Stomach (tissue), 19 donors: ENCODE measurements at places on chromosomes 3 and 15.

DNA sequence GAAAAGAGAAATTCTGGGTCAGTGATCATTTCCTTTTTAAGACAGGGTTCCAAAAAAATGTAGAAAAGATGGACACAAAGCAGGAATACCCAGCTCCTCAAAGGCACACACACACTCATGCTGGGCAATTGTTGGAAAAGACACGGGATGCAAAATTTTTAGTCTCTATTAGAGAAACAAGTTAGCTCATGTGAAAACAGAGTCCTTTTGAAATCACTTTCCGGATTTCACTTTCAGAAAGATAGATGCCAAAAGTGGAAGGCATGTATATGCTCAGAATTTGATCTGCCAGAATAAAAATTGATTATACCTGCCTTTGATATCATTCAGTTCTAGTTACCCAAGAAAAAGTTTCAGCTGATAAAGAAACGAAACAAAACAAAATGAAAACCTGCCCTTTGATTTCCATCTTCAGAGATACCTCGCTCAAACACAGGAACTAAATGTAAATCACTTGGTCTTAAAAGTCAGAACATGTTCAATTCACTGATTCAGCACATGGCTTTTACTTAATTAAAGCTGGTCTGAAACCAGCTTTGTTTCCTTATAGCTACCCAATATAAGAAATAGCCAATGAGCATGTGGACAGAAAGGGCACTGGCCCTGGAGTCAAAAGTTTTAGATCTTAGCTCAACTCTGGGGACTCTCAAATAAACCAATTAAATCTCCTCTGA lies 52.8 kb downstream of the PLD1 start:
- DNase-seq: no peak

GRCh38 chr3:64257100-64257755 lies 32.0 kb upstream of the PRICKLE2 start:
- no peak for DNase-seq

GRCh38 chr15:46365572-46365971 lies 730.7 kb downstream of the SQOR start:
- peak; percentile 34 for DNase-seq

- DNase-seq: no peak
These were observed 35.8 kb upstream of the FBN1 start for GRCh38 chr15:48681353-48681752.

- peak; percentile 20 for DNase-seq
These were observed 64.0 kb upstream of the DGKG start for GRCh38 chr3:186425788-186426730.

- no peak for DNase-seq
These were observed 176.4 kb upstream of the MDFIC2 start for GRCh38 chr3:70488816-70489215.

- no peak for DNase-seq
These were observed 116.6 kb downstream of the SEC22A start for GRCh38 chr3:123318374-123318773.

- DNase-seq: no peak
These were observed 208.4 kb downstream of the TP63 start for GRCh38 chr3:189839576-189839975.

DNA sequence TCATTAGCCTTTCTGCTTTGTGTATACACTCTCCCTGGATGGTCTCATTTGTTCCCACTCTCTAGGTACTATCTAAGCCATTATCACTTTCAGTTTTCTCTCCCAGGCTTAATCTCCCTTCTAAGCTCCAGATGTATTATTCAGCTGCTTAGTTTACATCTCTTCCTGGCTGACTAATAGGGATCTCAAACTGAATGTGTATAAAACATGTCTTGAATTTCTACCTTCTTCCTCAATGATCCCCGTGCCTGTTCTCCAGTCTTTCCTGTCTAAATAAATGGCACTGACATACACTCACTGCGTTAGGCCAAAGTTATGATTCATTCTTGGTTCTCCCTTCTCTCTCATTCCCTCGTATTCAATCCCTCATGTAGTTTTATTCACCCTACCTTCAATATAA lies 127.3 kb downstream of the NR2F2 start:
- DNase-seq: no peak

- no peak for DNase-seq
These were observed 1.3 kb downstream of the OCA2 start for GRCh38 chr15:28097656-28098359.

GRCh38 chr3:119585856-119586570 lies 6.7 kb downstream of the ADPRH start:
- no peak for DNase-seq

GRCh38 chr3:120418866-120419490 lies 31.8 kb downstream of the FSTL1 start:
- peak; percentile 85 for DNase-seq

DNA sequence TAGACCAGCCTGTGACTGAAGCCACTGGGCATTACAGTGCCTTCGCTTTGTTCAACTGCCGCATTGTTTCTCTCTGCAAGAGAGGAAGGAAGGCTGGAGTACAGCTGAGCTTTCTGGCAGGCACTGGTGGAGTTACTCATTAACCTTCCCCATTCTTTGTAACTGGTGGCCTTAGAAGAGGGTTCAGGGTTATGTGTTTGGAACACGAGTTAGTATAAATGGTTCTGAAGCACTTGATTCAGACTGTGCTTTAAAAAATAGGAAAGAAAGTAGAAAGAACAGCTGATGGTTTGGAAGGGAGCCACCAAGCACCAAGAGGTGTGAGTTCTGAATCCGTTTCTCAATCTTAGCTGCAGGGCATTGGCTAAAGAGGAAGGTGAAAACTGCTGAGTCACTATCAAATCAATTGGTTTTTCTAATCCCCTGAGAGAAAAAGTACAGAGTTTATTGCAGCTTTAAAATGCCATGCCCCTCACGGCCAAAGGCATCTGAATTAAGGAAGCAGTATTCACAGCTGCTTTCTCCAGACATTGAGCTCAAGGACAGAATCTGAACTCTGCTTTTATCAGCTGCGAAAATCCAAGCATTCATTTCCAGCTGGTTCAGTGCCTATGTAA lies 3.6 kb downstream of the HGD start:
- DNase-seq: peak; percentile 86

GRCh38 chr3:127750226-127751031 lies 71.9 kb downstream of the MGLL start:
- no peak for DNase-seq

DNA sequence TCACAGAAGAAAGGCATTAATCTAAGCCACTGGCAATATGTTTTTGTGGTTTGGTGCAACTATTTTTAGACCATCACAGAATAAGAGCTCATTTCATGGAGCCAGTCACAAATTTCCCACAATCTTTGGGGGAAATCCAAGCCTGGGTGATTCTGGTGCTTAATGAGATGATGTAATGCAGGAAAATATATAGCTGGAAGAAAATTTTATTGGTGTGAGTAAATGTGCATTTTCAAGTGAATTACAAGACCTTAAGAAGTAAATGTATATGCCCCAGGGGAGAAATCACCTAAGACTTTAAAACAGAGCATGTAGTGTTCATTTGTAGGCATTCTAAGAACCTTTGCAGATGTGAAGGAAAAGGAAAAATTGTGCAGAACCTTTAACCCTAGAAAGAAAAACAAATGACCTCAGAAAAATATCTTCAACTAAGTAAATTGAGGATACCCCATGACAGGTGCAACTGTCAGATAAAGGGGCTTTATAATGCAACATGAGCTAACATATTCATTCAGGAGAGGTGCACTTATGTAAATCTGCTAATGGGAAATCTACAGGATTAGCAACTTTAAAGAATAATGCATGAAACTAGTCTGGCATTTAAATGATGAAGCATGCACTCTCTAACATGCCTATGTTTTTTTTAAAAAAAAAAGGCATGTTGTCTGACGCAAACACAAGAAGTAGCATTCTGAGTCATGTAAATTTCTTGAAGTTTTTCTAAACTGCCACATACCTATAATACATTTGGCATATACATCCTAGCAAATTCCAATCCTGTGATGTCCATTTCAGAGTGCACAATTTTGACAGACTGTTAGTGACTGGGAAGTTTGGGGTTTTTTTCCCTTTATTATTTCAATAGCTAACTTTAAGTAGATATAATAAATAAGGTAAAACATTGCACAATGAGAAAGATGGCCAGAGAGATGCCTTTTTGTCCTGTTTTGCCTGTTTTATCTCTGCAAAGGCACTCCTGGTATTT lies 105.1 kb downstream of the MEX3B start:
- DNase-seq: no peak

GRCh38 chr15:48501208-48501607 lies 144.3 kb downstream of the FBN1 start:
- DNase-seq: no peak

DNA sequence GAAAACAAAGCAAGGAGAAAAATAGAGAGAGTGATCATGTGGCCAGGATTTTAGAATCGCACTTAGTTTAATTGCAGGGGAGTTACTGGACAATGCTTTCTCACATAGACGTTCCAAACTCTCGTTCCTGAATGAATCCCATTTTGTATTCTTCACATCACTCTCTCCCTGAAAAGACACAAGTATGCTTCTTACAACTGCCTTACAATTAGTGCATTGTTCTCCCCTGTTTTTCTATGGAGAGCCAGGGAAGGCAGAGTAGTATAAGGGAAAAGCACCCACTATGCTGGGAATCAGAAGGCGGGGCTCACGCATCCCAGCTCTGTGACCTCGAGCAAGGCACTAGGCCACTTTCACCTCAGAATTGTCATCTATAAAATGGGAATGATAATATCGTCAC lies 14.4 kb downstream of the TMOD2 start:
- no peak for DNase-seq

GRCh38 chr3:166836836-166837235 lies 543.3 kb downstream of the ZBBX start:
- DNase-seq: peak; percentile 2

DNA sequence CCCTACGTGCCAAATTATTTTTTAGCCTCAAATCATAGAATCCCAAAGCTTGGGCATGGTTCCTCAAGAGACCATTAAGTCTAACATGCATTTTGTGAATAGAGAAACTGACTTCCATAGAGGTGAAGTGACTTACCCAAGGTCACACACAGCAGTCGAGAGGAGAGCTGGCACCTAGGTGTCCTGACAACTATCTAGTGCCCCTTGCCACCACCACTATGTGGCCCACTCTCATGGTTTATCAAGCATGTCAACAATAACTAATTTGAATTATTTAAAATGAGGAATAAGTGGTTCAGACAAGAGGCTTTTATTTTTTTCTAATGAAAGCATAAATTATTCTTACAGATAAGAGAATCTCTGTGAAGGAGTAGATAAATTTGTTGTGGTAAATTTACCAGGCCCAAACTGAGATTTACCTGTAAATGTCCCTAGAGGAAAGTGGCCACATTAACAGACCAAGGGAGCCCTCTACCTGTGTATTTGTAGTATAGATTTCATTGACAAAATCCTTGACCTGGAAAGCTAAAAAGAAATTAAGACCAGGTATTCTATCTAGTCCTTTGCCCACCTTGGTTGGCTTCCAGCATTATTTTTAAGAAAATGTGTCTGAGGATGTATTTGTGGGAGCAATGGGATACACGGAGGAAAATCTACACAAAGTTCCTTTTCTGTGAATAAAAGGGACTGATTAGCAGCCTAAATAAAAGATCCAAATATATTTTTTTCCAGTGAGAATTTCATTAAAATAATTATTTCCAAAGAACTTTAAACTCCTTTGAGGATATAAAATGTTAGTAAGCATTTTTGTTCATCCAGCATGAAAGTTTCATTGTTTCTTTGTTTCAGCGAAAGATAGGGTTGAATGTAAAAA lies 49.1 kb downstream of the IQCH start:
- DNase-seq: no peak

GRCh38 chr3:171160325-171160724 lies 133.8 kb upstream of the SLC2A2 start:
- no peak for DNase-seq

- DNase-seq: no peak
These were observed 155.2 kb downstream of the XXYLT1 start for GRCh38 chr3:195115600-195116406.

DNA sequence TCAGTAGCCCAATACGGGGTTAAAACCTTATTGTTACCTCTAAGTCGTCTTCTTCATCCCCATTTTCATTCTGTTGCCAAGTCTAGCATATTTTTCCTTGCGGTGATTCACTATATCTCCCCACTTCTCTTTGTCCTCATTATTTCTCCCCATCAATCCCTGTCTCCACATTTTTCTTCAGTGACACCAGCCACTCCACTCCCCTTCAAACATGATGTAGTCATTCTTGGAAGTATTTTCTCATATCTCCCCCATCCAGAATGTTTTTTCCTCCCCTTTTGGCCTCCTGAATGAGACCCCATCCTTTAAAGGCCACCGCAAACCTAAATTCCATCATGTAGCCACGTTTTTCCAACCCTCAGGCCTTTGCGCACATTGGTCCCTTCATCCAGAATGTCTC lies 105.9 kb downstream of the TOP2B start:
- DNase-seq: no peak

DNA sequence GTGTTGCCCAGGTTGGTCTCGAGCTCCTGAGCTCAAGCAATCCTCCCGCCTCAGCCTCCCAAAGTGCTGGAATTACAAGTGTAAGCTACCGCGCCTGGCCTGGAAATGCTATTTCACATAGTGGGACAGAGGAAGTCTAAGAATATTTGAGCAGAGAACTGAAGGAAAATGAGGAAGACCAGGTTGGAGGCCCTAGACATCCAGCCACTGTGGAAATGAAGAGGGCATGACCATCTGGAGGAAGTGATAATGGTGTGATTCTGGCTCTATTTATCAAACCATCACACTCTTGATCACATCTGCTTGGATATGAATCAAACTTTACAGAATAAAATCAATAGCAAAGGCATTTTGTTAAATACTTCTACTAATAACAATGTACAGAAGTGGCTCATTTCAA lies 65.9 kb upstream of the ARHGEF3 start:
- no peak for DNase-seq

- no peak for DNase-seq
These were observed 13.3 kb upstream of the SOX2 start for GRCh38 chr3:181698263-181698954.

DNA sequence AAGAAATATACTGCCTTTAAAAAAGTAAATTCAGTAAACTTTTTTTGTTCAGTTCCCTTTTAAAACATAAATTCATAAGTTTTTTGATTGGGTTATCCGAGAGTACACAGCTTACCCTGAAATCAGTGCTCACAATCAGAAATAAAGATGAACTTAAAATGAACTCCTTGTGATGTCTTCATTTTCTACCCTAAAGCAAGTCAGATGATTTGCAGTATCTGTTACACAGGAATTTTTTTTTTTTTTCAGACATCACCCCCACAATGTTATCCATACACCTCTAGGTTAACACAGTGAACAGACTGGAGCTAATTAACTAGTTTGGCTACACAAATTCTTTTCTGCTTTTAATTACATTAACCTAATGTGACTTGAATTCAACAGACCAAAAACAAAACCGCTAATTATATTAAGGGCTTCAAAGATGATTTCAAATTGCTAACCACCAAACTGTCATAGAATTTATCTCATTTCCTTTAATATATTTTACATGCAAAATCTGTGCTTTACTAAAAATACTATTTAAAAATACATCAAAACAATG lies 1042.0 kb downstream of the ROBO1 start:
- no peak for DNase-seq
